Activated naive CD8-positive, alpha-beta T cell treated with anti-CD3 and anti-CD28 coated beads for 36 hours (primary cell): ENCODE measurements at places on chromosomes 11 and 22. TPM values are rescaled to one million over a fixed set of nuclear protein-coding genes. Genes with fewer than 3 reads are reported as not detected.
A peak's percentile ranks its signal among the peaks of the same experiment; 100 is the strongest.

DNA sequence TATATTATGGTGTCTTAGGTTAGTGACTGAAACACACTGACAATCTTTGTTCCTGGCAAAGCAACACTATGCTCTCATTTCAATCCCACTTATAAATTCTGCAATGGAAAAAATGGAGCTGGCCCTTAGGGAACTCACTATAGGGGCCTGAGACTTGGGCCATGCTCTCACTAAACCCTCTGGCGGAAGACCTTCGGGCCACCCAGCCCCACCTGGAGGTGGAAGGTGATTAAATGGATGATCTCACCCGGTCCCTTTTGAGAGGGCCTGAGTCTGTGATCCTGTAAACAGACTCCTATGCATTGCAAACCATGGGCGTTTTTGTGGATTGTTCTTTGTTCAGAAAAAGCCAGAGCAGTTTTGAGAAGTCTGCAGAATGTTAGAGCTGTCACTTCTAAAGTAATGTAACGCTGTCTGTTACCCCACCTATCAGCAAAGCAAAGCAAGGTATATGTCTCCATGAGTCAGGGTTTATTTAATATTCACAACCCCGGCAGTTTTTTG is 17.0 kb upstream of the CDON start:
- no peak overlapping the region for H3K27ac ChIP-seq
- H3K4me3 ChIP-seq = no peak overlapping the region
- no peaks in the 10 kb centered on the region for H3K27me3 ChIP-seq
- DNase-seq = no peak
- H3K4me1 ChIP-seq = peaks cover 18% of the 10 kb centered on the region
- no peaks in the 10 kb centered on the region for H3K36me3 ChIP-seq

GRCh38 chr11:44387825-44388224 is 77.9 kb upstream of the ALX4 start:
- H3K4me3 ChIP-seq = no peak overlapping the region
- H3K27ac ChIP-seq = no peak overlapping the region

DNA sequence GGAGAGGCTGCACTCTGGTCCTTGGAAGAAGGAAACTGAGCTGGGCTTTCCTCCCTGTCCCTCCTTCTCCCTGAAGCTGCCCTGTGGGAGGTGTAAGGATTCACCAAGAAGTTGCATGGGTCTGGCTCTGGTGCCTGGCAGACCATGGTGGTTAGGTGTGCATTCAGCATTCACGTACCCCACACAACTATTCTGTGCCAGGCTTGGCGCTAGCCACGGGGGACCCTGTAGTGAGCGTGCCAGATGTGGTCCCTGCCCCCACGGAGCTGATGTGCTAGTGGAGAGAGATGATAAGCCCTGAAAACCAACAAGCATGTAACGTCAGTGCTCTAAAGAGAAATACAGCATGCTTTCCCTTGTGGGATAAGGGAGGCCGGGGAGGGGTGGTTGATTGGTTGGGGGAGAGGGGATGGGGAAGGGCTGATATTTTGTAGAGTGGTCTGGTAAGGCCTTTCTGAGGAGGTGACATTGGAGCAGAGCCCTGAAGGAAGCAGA is 48.9 kb downstream of the CD82 start:
- no peak for DNase-seq
- H3K27me3 ChIP-seq = no peaks in the 10 kb centered on the region

DNA sequence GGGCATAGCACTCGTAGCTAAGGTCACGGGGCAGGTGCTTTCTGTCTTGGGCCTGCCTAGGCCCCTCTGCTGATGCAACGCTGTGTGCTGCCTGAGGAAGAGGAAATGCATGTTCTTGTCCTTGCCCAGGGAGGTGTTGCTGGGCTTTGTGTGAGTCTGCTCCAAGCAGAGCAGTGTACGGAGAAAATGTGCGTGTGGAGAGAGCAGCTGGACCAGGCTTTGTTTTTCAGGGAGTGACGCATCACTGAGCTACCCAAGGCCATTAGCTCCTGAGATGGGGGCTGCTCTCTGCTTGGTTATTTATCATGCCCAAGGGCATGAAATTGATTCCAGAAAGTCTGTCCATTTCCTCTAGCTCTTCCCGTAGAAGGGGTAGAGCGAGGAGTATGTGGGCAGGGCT is 82.9 kb upstream of the THY1 start:
- no peak overlapping the region for H3K27ac ChIP-seq
- H3K4me1 ChIP-seq = peaks cover 15% of the 10 kb centered on the region
- no peak for DNase-seq
- H3K27me3 ChIP-seq = peaks cover 3% of the 10 kb centered on the region
- no peak overlapping the region for H3K4me3 ChIP-seq

FAM181B gene
- total RNA-seq = not detected

GRCh38 chr22:24525416-24526037 is 29.4 kb downstream of the GUCD1 start:
- H3K4me1 ChIP-seq = peaks cover 14% of the 10 kb centered on the region
- DNase-seq = peak; percentile 77
- no peaks in the 10 kb centered on the region for H3K27me3 ChIP-seq
- H3K27ac ChIP-seq = no peak overlapping the region

- no peaks in the 10 kb centered on the region for H3K4me1 ChIP-seq
- no peaks in the 10 kb centered on the region for H3K27me3 ChIP-seq
- H3K36me3 ChIP-seq = no peaks in the 10 kb centered on the region
- H3K27ac ChIP-seq = no peak overlapping the region
- no peak for DNase-seq
- no peak overlapping the region for H3K4me3 ChIP-seq
Observed at GRCh38 chr22:38098410-38099249, 11.9 kb downstream of the BAIAP2L2 start.

OR51B5 gene
- total RNA-seq = not detected

CCDC88B gene
- 73.5 TPM for total RNA-seq

- peak overlapping the region; percentile 71 for H3K4me3 ChIP-seq
- peaks cover 75% of the 10 kb centered on the region for H3K36me3 ChIP-seq
- no peaks in the 10 kb centered on the region for H3K27me3 ChIP-seq
- peak overlapping the region; percentile 97 for H3K27ac ChIP-seq
Observed at GRCh38 chr11:44572884-44573283, 7.4 kb downstream of the CD82 start.

CPT1A gene
- 12.8 TPM for total RNA-seq

DNA sequence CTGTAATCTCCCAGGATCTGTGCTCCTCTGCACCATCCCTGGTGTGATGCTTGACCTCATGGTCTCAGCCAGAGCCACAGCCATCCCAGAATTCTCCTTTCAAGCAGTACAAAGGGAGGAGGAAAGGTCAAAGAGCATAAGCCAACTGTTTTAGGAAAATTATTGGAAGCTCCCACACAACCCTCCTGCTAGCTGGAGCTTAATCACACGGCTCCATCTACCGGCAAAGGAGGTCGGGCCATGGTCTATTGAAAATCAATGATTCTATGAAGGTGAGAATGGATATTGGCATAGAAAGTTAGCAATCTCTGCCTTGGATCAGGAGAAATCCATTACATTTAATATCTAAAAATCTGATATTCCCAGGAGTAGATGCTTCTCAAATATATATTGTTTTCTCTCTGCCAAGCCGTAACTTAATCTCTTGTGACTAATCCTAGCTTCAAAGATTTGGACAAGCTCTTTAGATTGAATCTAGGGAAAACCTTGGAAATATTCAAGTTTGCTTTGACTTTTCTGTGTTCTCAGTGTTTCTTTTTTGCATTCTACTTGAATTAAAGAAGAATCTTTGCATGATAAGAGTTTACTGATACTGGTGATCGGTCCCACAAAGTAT is 259.6 kb downstream of the NTM start:
- no peak for DNase-seq
- H3K4me1 ChIP-seq = no peaks in the 10 kb centered on the region
- no peaks in the 10 kb centered on the region for H3K36me3 ChIP-seq
- H3K4me3 ChIP-seq = no peak overlapping the region

GRCh38 chr11:64591257-64592233 is 525 bp downstream of the SLC22A12 start:
- no peak overlapping the region for H3K27ac ChIP-seq
- H3K4me1 ChIP-seq = no peaks in the 10 kb centered on the region
- H3K27me3 ChIP-seq = peaks cover 13% of the 10 kb centered on the region

YAP1 gene
- 0.06 TPM for total RNA-seq

GRCh38 chr11:128424851-128425285 is 162.5 kb downstream of the ETS1 start:
- H3K27me3 ChIP-seq = no peaks in the 10 kb centered on the region
- no peak overlapping the region for H3K27ac ChIP-seq
- no peaks in the 10 kb centered on the region for H3K36me3 ChIP-seq
- no peak for DNase-seq
- H3K4me1 ChIP-seq = peaks cover 61% of the 10 kb centered on the region
- no peak overlapping the region for H3K4me3 ChIP-seq

GRCh38 chr22:21047730-21048129 is 2.0 kb downstream of the LRRC74B start:
- H3K4me3 ChIP-seq = no peak overlapping the region
- H3K4me1 ChIP-seq = peaks cover 17% of the 10 kb centered on the region
- peaks cover 30% of the 10 kb centered on the region for H3K27me3 ChIP-seq
- no peak for DNase-seq

DNA sequence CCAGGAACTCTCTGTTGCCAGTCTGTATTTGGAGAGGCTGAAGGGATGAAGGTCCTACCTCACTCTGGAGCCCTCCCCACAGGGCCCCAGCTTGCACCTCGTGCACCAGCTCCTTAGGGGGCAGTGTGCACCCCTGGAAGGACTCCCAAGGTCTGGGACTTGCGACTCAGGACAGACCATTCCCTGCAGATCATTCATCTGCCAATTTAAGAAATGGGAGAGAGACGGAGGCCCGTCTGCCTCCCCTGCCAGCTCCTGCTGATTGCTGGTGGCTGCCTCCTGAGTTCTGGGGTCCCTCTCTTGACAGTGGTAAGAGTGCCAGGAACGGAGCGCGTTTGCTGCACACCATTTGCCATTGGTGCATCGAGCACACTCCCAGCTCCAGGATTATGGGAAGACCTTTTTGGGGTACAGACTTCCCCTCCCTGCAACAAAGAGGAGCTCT is 27.4 kb upstream of the MALAT1 start:
- DNase-seq = peak; percentile 28
- H3K4me3 ChIP-seq = peak overlapping the region; percentile 64
- H3K36me3 ChIP-seq = peaks cover 2% of the 10 kb centered on the region
- peaks cover 32% of the 10 kb centered on the region for H3K4me1 ChIP-seq
- H3K27me3 ChIP-seq = no peaks in the 10 kb centered on the region

DNA sequence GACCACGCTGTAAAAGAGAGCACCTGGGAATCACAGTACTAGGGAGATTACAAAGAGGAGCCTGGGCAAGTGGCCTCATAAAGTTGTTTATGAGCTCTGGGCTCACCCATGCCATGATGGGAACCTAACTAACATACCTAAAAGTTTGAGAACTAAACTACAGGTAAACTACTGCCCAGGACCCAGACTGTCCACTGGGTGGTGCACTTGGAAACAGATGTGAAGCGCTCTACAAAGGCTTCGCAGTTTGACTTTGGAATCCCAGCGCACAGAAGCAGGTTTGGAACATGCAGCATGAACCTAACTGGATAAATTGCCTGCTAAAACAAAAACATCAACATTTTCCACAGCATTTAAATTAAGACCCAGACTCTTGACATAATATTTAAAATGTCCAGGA is 418.6 kb downstream of the FAM181B start:
- H3K36me3 ChIP-seq = no peaks in the 10 kb centered on the region
- DNase-seq = no peak
- H3K4me1 ChIP-seq = no peaks in the 10 kb centered on the region
- no peaks in the 10 kb centered on the region for H3K27me3 ChIP-seq
- no peak overlapping the region for H3K27ac ChIP-seq

GRCh38 chr11:122156940-122157382 is 40.9 kb upstream of the BLID start:
- no peaks in the 10 kb centered on the region for H3K36me3 ChIP-seq
- H3K4me3 ChIP-seq = peak overlapping the region; percentile 56
- H3K27ac ChIP-seq = no peak overlapping the region
- H3K27me3 ChIP-seq = peaks cover 24% of the 10 kb centered on the region
- DNase-seq = no peak
- peaks cover 10% of the 10 kb centered on the region for H3K4me1 ChIP-seq

LRRC56 gene
- total RNA-seq = 1.4 TPM

- H3K27ac ChIP-seq = no peak overlapping the region
- H3K36me3 ChIP-seq = no peaks in the 10 kb centered on the region
- H3K4me1 ChIP-seq = peaks cover 8% of the 10 kb centered on the region
Observed at GRCh38 chr11:74474316-74474715, 7.0 kb upstream of the KCNE3 start.

DNA sequence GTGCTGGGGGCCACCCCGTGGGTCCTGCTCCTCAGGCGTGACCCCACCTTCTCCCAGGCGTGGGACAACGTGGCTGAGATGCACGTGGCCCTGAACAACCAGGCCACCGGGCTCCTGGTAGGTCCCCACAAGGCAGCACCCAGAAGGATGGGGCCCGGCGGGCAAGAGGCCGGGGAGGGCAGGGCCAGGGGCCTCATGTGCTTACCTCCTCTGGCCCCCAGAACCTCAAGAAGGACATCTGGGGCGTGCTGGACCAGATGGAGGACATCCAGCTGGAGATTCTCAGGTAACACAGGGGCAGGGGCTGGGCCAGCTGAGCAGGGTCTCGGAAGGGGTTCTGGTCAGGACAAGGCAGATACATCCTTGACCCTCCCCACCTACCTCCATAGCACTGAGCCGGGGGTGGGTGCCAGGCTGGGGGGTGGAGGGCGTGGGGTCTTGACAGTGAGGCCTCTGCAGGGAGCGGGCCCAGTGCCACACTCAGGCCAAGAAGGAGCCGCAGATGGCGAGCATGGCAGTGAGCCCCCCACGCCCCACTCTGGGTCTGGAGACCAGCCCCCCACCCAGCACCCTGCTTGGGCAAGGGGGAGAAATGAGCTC is 186.3 kb downstream of the IGLL1 start:
- no peak overlapping the region for H3K4me3 ChIP-seq
- no peaks in the 10 kb centered on the region for H3K27me3 ChIP-seq
- H3K4me1 ChIP-seq = no peaks in the 10 kb centered on the region
- H3K36me3 ChIP-seq = no peaks in the 10 kb centered on the region

DNA sequence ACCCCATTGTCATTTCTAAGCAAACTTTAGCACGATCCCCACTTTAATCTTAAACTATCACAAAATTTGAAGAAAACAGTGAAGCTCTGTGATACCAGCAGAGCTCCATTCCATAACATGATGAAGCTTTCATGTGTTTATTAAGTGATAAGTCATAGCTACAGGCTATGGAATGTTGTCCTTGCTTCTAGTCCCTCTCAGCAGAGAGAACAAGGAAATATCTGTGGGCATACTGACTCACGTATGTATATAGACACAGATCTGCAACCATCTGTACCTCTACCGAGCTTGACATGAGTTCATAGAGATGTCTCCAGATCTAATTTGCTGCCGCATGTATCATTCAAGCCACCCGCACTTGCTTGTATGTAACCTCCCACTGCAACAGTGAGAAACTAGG is 588.9 kb downstream of the ETS1 start:
- peaks cover 32% of the 10 kb centered on the region for H3K27me3 ChIP-seq
- no peak overlapping the region for H3K4me3 ChIP-seq
- H3K4me1 ChIP-seq = no peaks in the 10 kb centered on the region
- H3K27ac ChIP-seq = no peak overlapping the region
- DNase-seq = no peak

SMC1B gene
- total RNA-seq = 2.1 TPM
